ENCODE measurements at places on chromosomes 6 and 20.

- DNase-seq = no peak
Observed at GRCh38 chr6:165223101-165223500, 86.3 kb downstream of the C6orf118 start.

DNA sequence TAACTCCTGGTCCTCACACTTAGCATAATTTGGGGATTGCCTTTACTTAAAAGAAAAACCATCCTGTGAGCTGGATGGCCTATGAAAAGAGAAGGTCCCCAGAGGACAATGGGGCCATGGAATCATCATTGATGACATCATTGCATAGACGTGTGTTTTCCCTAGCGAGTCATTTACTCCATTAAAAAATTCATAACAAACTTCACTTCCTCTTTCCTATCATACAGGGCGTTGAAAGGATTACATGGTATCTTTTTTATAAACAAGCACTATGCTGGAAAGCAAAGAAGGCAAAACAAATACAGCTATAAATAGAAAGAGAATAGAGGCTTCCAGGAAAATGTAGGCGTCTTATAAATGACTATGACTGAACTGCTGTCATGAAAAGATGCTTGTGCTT, 11.3 kb upstream of the COL12A1 start:
- no peak for DNase-seq

GRCh38 chr6:31473780-31474761, 23.9 kb upstream of the MICB start:
- no peak for DNase-seq

DNA sequence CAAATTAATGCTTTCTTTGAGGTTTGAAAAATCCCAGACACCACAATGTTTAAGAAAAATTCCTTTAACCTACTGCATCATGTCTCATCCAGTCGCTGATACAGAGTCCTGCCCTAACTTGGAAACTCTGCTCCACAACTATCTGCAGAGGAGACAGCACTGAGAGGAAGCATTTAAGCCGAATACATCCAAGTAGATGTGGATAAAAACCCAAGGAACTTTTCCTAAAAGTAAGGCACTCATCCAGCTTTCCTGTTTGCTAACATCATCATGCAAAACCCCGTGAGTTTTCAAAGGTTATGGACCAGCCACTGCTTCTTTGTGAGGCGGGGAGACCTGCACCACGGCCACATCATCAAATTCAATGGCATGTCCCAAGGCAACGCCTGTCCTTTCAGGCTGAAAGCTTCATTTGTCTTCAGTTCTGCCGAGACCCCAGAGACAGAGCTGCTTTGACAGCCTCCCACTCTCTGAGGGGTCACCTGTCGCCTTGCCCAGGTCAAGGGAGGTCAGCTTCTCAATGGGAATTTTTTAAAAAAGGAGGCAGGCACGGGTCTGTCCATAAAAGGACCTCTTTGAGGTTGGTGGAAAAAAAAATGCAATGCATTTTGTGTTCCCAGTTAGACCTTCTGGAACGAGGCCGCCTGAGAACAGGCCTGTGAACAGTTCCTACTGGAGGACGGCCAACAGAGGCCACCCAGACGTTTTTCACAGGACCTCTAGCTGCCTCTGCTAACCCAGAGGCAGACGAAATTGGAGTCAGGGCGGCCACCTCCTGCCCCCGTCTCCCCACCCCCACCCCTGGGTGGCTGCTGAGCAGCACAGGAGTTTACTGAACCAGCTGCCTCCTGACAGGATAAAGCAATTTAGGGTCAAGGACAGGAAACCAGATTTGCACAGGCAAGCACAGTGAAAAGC, 142.5 kb upstream of the HDDC2 start:
- DNase-seq = no peak

DNA sequence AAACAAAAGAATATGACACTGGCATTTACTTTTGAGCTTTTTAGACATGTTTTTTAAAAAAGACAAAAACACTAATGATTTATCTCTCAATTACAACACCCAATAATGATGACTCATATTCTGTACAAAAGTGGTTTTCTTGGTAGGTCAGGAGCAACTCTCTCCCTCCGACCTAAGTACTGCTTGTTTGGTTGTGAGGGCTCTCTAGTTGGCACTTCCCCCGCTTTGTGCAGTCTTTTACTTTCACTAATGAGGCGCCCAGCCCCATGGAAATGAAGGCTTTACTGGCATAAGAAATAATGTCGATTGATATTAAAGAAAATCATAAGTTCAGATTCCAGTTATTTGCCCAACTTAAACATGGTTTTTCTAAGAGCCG, 1.3 kb downstream of the KPNA5 start:
- DNase-seq = peak; percentile 25

DNA sequence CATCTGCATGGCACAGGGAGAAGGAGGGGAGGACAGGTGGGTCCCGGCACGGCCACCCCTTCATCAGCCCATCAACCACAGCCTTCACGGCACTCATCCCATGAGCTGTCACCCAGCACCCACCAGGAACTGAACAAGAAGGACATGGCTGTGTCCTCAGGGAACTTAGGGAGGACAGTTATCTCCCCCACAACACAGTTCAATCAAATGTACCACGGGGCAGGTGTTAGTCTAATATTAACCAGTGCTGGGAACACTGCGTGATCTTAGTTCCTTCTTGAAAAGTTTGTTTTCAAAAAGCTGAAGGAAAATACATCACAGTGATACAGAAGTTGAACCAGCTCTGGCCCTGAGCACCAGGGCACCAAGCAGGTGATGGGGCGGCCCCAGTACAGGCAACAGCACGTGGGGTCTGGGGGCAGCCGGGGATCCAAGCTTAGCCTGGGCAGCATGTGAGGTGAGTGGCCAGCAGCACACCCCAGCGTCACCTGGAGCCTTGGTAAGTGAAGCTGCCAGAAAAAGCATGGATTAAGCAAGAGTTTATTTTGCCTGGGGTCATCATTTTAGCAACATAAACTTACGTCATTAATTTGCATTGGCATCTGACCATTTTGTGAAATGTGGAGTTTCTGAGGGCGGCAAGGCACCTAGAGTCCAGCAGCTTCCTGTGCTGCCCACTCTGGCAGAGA, 35.5 kb upstream of the AFDN start:
- no peak for DNase-seq

DNA sequence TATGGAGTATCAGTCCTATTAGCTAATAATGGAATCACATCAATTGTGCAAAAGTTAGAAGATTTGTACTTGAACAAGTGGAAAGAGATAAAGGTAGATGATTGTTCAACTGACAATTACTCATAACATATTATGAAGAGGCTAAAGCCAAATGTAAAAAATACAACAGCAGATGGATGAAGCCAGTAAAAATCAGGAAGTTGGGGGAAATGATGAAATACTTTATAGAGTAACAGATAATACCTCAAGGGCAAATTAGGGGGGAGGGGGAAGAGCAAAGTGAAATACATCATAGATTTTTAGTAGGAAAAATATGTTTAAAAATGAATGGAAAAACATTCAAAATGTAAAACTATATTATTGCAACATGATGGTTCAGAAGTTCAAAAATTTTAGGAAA, 114.0 kb downstream of the PDSS2 start:
- no peak for DNase-seq

- DNase-seq = no peak
Observed at GRCh38 chr20:3173610-3174441, 477 bp upstream of the LZTS3 start.

GRCh38 chr6:163983679-163984078, 569.2 kb downstream of the QKI start:
- no peak for DNase-seq

DNA sequence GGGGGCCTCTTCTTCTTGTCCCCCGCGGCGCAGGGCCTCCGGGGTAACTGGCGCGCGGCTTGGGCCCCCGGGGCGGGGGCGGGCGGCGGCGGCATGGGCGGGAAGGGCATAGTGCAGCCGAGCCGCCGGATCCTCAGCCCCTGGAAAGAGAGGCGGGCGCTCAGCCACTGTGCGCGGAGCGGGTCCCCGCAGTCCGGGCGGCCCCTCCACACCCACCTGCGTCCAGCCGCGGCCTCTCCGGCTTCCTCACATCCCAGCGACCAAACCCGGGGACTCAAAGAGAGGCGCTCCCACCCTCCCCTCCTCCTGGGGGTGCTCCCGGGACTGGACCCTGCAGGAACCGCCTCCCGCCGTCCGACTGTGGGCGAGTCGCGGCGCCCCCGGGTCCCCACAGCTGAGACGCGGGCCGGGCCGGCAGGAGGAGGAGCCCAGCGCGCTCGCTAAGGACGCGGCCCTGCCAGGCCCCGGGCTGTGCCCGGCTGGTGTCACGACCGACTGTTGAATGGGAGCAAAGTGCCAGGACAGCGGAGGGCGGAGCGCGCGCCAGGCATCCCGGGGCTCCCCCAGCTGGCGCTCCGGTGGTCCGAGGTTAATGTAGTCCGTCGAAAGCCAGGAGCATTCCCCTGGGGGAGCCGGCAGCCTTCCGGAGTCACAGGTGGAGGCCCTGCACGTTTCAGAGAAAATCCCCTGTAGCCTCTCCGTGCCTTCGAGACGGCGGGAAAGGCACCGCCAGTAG, at the start of gene PRR18:
TSS of gene PRR18 (minus strand) at position 360 of the 736 bp plus-strand sequence. CDS start at position 110, 250 bp downstream.
- DNase-seq = no peak

DNA sequence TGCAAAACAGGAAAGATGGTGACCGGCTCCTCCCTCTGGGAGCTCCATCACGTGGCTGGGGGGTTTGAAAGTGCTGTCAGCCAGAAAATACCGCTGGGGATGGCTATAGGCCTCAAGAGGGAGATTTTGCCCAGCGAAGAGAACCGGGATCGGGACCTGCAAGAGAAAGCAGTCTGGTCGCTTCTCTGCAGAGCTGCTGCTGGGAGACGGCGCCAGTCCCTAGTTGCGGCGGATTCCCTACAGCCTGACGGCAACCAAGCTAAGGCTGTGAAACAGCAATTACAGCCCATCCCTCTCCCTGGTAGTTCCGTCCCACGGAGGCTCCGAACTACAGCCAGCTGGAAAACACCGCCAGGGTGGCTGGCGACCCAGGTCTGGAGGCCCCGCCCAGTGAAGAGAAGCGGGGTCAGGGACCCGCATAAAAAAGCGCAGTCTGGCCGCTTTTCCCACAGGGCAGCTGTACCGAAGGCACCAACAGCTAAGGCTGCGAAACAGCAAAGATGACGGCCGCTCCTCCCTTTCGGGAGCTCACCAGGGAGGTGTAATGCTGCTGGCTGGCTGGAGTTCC, 238.1 kb upstream of the IRAK1BP1 start:
- no peak for DNase-seq

GRCh38 chr20:14568701-14569100, 231.3 kb upstream of the FLRT3 start:
- no peak for DNase-seq

GRCh38 chr20:36312724-36313441, 6.7 kb downstream of the DLGAP4 start:
- DNase-seq = no peak

- DNase-seq = no peak
Observed at GRCh38 chr6:158323561-158323958, 11.3 kb downstream of the TULP4 start.

DNA sequence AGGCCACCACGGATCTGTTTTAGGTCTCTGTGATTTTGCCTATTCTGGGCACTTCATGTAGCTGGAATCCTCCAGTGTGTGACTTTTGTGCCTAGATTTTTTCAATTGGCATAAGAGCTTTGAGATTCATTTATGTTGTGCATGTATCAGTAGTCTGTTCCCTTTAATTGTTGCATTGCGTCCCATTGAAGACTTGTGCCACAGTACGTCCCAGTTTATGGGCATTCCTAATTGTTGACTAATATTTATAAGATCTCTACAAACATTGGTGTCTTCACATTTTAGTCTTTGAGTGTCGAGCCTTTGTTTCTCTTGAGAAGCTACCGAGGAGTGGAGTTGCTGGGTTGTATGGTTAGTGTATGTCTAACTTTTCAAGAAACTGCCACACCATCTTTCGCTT, 704 bp upstream of the FAM210B start:
- DNase-seq = no peak

GRCh38 chr20:2179233-2179580, 77.6 kb downstream of the STK35 start:
- no peak for DNase-seq

GRCh38 chr6:15023448-15023847, 222.4 kb upstream of the JARID2 start:
- DNase-seq = no peak

- no peak for DNase-seq
Observed at GRCh38 chr6:50935442-50935841, 116.8 kb downstream of the TFAP2B start.

- no peak for DNase-seq
Observed at GRCh38 chr20:53901064-53901463, 169.3 kb downstream of the BCAS1 start.

DNA sequence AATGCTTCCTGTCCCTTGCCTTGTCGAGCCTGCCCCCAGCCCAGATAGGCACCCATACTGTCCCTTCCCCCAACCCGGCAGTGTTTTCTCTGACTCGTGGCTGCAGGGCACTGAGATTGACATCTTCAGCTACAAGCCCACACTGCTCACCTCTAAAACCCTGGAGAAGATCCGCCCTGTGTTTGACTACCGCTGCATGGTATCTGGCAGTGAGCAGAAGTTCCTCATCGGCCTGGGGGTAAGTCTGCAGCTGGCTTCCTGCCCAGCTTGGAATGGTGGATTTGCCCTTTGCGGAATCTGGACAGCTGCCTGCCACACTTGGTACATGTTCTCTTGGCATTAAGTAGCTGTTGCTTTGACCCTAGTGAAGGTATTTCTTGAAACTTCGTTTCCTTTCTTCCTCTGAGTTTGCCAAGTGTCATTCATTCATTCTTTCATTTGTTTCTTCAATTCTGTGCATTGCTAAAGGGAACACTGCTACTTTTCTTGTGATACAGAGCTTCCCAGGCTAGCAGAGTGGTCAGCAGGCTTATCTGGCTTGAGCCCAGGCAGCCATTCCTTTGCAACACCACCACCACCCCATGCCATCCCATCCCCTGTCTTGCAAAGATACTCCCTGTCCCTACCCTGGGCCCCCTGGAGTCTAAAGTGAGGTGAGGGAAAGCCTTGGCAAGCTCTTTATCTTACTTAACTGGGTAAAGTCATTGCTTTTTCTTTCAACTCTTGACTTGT, 26.2 kb downstream of the CCDC167 start:
- DNase-seq = no peak

All from NCI-H748 treated with DMSO at 0.1 percent for 48 hours (cell line).